HT-29 (cell line): ENCODE measurements at places on chromosomes 12 and 14. TPM values are rescaled to one million over a fixed set of nuclear protein-coding genes. Genes with fewer than 3 reads are reported as not detected.

The SPX gene
- not detected in 2 replicates for total RNA-seq

DNA sequence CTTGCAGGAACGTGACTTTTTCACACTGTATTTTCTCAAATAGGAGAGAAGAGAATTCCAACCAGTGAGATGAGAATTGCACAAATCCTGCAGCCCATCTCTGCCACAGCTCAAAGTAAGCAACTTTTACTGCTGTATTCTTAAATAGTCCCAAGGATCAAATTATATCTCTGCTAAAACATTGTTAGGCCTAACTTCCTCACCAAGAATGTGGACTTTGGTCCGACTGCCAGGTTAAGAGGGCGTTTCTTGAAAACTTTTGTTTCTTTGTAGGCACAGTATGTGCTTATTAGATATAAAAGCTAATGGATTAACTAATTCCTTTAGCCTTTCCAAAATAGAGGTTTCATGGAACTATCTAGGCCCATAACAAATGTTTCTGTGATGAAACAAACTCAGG lies 61.4 kb upstream of the IFNG-AS1 start:
- DNase-seq = no peak

The SCNN1A gene
- 161 and 221 TPM in 2 replicates for total RNA-seq

- DNase-seq = no peak
Measured at GRCh38 chr14:97390096-97390724, 593.0 kb downstream of the VRK1 start.

- DNase-seq = no peak
Measured at GRCh38 chr12:3684449-3685051, 68.4 kb downstream of the CRACR2A start.

GRCh38 chr14:54366736-54367735 lies 29.8 kb upstream of the CDKN3 start:
- DNase-seq = peak; percentile 58

DNA sequence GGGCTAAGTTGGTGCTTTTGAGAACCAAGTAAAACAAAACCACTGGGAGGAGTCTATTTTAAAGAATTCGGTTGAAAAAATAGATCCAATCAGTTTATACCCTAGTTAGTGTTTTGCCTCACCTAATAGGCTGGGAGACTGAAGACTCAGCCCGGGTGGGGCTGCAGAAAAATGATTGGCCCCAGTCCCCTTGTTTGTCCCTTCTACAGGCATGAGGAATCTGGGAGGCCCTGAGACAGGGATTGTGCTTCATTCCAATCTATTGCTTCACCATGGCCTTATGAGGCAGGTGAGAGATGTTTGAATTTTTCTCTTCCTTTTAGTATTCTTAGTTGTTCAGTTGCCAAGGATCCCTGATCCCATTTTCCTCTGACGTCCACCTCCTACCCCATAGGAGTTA lies 1.8 kb upstream of the RAB5B start:
- peak; percentile 30 for DNase-seq

The LARP4 gene
- 15.7 and 18.9 TPM in 2 replicates for total RNA-seq

DNA sequence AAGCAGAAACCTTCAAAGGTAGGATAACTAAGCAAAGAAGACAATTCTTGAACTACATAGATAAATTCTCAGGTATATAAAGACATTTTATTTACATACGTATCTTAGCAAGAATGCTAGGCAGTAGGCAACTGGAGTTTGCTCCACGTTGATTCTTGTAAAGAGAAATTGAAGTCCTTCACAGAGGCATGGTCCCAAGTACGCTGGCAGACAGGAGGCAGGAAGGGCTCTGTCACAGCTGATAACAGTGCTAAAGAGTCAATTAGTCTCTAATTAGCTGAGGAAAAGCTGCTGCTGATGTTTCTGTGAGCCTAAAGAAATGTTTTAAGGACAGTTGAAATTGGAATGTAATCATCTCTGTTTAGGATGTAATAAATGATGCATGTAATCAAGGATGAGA lies 146.8 kb downstream of the METTL25 start:
- DNase-seq = no peak

GRCh38 chr12:109697877-109698468 lies 15.7 kb upstream of the FAM222A start:
- no peak for DNase-seq

GRCh38 chr12:54215989-54216796 lies 27.4 kb upstream of the SMUG1 start:
- no peak for DNase-seq

The TECPR2 gene
- total RNA-seq = 5.3 and 8.9 TPM in 2 replicates

GRCh38 chr12:12141000-12141399 lies 70.3 kb downstream of the BCL2L14 start:
- DNase-seq = no peak

DNA sequence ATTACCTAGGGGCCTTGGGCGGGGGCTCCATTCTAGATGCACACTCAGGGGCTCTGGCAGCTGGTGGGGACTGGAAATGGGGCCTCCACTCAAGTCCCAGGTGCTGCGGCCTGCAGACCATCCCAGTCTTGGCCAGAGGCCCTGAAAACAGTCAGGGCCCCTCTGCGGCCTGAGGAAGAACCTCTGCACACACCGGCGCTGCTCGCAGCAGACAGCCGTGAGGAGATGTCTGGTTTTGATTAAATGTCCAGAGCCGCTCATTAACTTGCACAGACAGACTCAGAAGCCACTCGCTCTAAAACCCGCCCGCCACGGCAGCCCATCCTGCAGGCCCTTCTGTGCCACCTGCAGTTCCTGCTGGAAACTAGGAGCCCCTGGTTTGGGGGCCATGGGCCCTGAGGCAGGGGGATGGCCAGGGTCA lies 36.4 kb upstream of the NCOR2 start:
- no peak for DNase-seq

The CLBA1 gene
- total RNA-seq = 9.8 and 11.6 TPM in 2 replicates

The FOXG1 gene
- not detected in 2 replicates for total RNA-seq

The PAH gene
- total RNA-seq = 0.26 TPM in 1 of 2 replicates, not detected in the other

The PRH2 gene
- not detected in 2 replicates for total RNA-seq

DNA sequence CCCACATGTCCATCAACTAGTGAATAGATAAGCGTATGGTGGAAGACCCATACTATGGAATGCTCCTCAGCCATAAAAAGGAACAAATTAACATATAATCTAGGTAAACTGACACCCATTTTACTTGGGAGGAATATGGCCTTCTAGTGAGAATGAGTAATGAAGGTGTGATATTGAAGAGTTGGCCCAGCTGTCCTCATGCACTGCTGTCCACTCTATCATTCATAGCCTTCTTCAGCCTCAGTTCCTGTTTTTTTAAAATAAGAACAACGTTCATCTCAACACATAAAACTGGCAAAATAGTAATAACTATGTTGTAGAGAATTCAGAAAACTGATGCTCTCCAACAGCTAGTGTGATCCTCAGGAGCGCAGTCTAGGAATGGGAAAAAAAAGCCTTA lies 26.5 kb upstream of the OXA1L start:
- no peak for DNase-seq

GRCh38 chr12:132278401-132279183 lies 50.8 kb downstream of the GALNT9 start:
- no peak for DNase-seq

The GPR68 gene
- total RNA-seq = 0.31 TPM in 1 of 2 replicates, not detected in the other

GRCh38 chr12:59372956-59373355 lies 222.9 kb upstream of the SLC16A7 start:
- DNase-seq = peak; percentile 26

- DNase-seq = no peak
Measured at GRCh38 chr12:19410211-19410610, 29.1 kb upstream of the AEBP2 start.

The PCED1B gene
- 3.0 and 4.8 TPM in 2 replicates for total RNA-seq

- peak; percentile 5 for DNase-seq
Measured at GRCh38 chr12:116492703-116493324, 66.4 kb upstream of the MAP1LC3B2 start.

DNA sequence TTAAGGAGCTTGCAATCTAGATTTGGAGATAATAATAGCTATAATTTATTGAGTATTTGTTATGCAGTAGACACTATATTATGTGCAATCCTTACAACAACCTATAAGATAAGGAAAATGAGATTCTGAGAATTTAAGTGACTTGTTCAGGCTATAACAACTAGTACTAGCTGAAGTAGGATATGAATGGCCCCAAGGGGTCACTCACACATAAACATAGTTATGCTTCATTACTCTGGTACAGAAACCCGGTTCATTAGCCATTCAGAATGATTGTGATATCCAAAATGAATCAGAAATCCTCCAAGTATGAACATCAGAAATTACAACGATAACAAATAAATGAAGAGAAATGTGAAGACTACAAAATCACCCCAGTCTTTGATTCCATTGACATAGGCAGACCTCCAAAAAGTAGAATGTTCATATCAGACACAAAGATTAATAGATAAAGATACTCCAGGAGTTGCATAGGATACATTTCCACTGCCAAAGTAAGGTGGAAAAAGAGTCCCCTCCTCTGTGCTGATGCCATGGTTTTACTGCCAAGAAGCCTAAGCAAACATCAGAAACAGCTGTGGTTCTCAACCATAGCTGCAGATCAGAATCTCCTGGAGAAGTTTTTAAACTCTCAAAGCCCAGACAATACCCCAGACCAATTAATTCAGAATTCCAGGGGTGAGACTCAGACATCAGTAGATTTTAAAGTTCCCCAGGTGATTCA lies 8.6 kb upstream of the NID2 start:
- no peak for DNase-seq

The TMEM233 gene
- total RNA-seq = not detected in 2 replicates

The BEGAIN gene
- 0.53 and 1.5 TPM in 2 replicates for total RNA-seq

DNA sequence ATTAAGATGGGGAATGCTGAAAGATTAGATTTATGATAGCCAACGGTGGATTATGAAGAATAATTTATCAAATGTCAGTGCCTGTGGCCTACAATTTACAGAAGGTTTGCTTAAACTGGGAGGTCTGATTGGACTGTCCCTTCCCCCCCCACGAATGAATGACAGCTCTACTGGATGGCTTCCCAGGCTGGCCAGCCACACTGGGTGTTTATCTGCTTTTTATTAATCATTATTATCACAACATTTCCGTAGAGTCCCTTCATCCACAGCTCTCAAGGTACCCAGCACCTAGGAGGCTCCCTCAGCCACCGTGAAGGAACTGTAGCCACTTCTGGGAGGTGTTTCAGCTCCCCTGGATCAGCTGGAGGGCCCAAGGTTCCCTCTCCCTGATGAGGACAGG lies 78.9 kb downstream of the ADCK1 start:
- no peak for DNase-seq

The IAPP gene
- total RNA-seq = not detected in 2 replicates

- DNase-seq = peak; percentile 57
Measured at GRCh38 chr12:26017484-26018211, 59.2 kb downstream of the RASSF8 start.

The ADGRD1 gene
- total RNA-seq = not detected in 2 replicates

GRCh38 chr12:108530161-108530560 lies 15.1 kb downstream of the FICD start:
- no peak for DNase-seq

The IL26 gene
- total RNA-seq = not detected in 2 replicates

GRCh38 chr14:20485900-20486299 lies 16.7 kb downstream of the PNP start:
- DNase-seq = no peak

DNA sequence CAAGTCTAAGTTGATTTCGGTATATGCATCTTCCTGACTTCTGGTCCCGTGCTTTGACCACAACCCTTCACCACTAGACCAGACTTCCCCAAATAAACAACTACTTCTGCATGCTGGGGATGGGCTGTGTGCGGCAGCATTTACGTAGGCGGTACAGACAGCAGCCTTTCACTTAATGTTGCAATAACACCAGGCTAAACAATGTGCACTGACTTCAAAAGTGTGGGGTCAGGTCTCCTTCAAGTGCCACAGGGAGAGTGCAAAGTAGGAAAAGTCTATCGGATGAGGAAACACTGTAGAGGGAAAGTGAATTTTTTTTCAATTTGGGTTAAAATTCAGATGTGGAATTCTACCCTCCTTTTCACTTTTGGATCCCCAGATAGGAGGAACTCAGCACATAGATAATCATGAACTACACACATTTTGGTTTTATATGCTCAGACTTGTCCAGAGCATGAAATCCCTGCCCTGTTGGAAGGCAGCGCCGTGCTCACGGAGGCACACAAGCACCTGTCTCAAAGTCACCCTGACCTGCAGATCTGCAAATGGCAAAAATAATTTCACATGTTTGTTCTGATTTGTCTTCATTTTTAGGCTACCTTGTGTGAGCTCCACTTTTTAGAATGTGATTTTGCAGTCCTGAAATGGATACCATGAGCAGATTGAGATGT lies 3.6 kb upstream of the FOS start:
- DNase-seq = no peak

DNA sequence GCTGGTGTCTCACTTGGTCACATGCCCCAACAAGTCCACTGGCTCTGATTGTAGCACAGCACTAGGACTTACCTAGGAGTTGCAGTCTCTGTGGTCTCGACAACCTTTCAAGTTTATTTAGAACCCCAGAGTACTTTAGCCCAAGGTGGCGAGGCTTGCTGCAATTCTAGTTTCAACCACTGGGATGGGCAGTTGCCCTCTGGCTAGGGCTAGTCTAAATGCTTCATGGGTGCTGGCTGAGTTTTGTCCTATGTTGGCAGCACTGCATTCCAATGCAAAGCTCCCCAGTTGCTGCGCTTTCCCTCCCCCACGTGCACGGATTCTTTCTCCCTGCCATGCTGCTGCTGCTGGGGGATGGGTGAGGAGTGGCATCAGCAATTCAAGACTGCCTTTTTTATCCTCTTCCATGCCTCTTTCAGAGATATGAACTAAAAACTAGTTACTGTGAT lies 207.9 kb downstream of the SYNE2 start:
- DNase-seq = peak; percentile 11
